Left ventricle myocardium inferior (tissue), 1 donor: ENCODE measurements at places on chromosomes 4 and X. TPM values are rescaled to one million over a fixed set of nuclear protein-coding genes. Genes with fewer than 3 reads are reported as not detected.

DNA sequence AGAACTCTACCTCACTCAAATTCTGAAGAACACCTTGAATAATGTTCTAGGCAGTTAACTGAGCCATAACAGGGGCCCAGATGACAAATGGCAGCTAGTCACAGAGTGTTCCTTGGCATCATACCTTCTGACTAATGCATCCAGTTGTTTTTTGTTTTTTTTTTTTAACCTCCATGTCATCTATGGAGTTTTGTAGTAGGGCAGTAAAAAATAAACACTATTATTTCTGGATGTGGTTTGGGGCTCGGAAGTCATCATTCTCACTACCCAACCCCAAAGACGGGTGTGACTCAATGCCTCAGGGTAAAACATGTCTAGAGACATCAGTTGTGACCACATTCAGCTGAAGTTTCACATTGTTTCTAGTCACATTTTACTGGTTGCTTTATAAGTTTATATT is 31.2 kb upstream of the MCF2 start:
- no peak for DNase-seq

GRCh38 chrX:72539822-72540221 is 32.8 kb downstream of the HDAC8 start:
- DNase-seq, result no peak

DNA sequence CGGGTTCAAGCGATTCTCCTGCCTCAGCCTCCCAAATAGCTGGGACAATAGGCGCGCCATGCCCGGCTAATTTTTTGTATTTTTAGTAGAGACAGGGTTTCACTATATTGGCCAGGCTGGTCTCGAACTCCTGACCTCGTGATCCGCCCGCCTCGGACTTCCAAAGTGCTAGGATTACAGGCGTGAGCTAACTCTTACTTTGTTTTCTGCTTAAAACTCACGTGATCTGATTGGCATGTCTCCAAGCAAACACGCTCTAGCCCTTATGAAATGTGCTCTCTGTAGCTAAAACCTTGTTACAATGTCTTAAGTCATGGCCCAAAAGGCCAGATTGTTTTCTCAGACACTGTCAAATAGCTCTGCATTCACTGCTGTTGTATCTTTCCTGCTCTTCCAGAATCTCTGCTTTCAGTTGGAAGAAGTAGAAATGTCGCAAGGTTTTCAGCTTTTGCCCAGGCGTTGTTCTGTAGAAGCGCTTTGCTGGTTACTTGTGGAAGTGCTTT is 39.7 kb upstream of the OGT start:
- DNase-seq, result no peak

GRCh38 chrX:23902419-23902818 is 5.3 kb downstream of the APOO start:
- no peak for DNase-seq

GRCh38 chrX:40205471-40205870 is 107.7 kb upstream of the BCOR start:
- no peak for DNase-seq

SUPT20HL2 gene
- total RNA-seq, result not detected

OPRPN gene
- total RNA-seq, result not detected

CSAG3 gene
- total RNA-seq, result not detected

TBC1D25 gene
- total RNA-seq, result 14.5 TPM

DNA sequence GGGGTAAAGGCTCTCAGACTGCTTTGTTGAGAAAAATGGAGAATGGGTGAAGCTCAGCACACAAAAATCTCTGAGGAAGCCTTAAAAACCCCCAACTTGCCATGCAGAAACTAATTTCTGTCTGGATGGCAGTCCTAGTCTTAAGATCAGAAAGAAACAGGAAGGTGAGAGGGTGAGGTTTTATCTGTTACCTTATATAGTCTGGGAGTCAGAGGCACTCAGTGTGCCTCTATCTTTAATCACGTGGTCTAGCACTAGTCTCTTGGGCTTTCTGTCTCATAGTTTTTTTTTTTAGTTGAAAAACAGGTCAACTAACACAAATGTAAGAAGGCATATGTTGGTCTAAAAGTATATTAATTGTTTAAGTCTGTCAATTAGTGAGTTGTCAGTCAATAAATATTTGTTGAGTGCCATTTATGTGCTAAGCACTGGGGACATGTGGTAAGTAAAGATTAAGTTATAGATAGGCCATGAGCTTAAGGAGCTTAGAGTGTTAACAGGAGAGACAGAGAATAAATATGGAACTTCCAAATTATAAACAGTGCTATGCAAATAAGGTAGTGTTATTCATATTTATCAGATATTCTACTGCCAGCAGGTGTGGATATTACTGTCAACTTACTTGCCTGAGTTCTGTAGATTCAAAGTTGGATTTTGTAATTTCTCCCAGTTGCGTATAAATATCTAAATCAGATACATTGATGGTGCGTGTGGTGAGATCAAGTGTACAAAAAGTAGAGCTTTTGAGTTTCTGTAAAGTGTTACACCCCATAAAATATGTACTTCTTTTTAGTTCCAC is 7.0 kb downstream of the CYBB start:
- no peak for DNase-seq

DNA sequence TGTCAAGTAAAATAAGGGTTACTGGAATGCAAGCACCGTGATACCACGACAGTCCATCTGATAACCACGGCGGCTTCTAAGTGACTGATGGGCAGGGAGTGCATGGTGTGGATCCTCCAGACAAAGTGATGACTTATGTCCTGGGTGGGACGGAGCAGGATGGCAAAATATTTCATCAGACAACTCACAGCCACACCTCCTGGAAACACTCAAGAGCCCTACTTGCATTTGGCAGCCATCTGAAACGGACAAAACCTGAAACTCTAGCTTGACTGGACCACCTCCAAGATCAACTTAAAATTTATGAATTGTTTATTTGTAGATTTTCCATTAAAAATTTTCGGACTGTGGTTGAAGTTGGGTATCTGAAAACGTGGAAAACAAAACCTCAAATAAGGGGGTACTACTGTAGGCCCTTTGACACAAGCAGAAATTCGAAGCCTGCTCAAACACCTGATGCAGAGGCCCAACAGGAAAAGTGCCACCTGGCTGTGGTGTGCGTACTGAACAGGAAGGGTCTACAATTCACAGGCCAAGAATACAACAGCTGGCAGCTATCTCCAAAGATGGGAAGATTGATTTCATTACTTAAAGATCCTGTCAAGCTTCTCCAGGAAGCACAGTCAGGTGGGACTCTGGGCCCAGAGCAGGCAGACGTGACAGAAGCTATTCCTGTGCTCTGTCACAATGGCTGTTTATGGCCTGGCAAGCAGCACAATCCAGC is 26.0 kb downstream of the LRIT3 start:
- no peak for DNase-seq

DNA sequence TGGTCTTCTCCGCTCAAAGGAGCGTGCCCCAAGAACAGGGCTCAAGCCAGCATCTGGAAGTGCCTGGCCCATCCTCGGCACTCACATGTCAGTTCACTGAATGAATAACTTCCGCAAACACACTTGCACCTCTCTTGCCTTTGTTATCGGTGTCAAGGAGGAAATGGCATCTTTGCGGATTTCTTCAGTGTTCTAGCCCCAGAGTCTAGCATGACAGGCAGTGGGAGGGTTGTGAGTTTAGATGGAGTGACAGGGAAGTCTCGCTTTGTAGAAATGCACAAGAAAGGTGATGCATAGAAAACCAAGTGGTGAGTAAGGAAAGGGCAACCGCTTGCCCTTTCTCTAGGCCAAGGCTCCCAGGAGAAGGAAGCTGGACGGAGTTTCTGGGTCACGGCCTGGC is 17.6 kb upstream of the MECP2 start:
- DNase-seq, result no peak

DNA sequence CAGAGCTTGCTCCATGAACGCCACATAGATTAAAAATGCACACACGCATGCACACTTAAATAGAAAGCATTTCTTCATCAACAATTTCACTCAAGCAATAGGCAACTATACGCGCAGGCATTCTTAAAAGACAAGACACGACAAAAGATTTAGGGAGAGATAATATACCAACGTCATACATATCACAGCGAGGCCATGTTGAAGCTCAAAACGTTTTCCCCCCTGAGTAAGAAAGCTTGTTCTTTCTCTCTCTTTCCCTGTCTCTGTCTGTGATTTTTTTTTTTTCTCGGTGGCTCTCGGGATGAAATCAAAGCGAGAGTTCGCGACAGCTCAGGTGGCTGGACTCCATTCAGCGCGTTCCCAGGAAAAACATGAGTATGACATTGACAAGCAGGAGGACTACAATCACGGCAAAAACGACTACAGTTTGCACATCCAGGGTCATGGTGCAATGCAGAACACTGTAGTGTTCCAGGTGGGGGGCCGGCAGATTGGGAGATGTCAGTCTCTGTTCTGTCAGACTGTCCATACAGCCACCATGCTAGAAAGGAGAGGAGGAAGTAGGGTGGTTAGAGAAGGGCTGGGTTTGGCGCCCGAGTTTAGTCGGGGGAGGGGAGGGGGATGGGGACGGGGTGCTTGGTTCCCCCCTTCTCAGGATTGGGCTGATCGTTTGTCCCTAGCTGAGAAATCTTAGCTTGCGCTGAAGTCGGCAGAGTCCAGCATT is 30.7 kb downstream of the ARHGEF9 start:
- DNase-seq, result no peak
